ENCODE measurements at places on chromosomes 12 and 14.

- DNase-seq: no peak
Measured at GRCh38 chr12:57461276-57461916, 1.8 kb downstream of the GLI1 start.

- no peak for DNase-seq
Measured at GRCh38 chr12:116043659-116044535, 233.6 kb downstream of the MED13L start.

GRCh38 chr14:32820682-32821081 lies 118.0 kb upstream of the NPAS3 start:
- no peak for DNase-seq

DNA sequence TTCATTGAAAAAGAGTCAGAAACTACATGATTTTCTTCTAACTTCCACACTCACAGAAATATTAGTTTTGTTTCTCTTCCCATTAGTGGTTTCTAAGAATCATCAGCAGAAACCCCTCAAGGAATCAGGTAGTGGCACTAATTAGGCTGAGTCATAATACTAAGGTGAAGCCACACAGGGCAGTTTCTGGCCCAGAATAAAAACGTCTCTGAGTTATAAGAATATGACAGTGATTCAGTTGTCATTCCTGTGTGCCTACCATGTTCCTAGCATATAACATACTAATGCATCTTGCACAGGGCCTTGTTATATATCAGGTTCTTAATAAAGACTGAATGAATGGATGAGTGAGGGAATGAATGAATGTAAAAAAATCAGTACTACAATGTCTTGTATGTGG lies 206.0 kb upstream of the PLEKHG7 start:
- DNase-seq: no peak

DNA sequence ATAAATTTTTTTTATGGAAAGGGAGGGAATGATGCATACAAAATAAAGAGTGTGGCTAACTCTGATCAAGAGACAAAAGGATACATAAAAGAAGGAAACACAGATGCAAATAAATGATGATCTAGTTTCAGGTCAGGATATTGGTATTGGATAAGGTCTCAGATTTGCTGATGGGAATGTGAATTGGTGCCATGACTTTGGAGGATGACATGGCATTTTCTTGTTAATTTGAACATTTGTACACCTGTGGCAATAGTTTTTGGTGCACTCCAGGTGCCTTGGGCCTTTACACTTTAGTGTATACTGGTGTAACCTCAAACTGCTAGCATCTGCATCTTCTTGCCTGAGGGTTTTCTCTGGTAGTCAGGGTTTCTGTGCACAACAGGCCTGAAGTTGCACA lies 279.3 kb downstream of the TMEM121 start:
- no peak for DNase-seq

GRCh38 chr14:20743556-20743955 lies 2.1 kb upstream of the EDDM3A start:
- no peak for DNase-seq

DNA sequence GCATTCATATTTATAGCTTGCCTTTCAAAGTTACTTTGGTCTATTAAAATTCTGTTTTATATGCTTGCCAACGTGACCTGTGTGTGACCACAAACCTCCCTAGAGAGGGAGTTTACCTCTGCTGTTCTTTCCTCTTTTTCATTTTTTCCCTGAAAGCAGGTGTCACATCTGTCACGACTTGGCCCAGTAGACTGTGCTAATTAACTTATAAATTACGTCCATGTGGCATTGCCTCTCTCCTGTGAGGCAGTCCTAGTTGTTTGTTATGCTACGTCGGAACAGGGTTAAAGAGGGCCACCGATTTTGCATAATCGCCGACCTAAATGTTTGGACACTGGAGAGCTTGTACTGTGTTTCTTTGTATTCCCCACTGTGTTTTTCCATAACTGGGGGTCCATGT lies 343.9 kb upstream of the FLRT2 start:
- DNase-seq: no peak

- DNase-seq: no peak
Measured at GRCh38 chr12:51238037-51238509, 553 bp upstream of the DAZAP2 start.

DNA sequence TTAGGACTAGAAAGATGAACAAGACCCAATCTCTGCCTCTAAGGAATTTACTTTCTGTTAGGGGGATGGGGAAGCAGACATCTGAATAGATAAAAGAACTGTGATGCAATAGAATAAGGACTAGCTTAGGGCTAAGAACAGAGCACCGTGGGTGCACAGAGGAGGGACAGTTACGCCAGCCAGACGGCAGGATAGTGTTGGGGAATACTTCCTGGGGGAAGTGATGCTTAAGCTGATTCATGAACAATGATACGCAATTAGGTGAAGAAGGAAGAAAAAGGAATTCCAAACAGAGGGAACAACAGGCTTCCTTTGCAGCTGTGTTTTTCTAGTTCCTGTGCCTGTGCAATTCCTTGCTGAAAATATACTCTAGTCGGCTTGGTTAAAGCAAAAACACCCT lies 501.1 kb downstream of the APAF1 start:
- no peak for DNase-seq

- DNase-seq: no peak
Measured at GRCh38 chr12:108379823-108380222, 40.7 kb upstream of the CMKLR1 start.

DNA sequence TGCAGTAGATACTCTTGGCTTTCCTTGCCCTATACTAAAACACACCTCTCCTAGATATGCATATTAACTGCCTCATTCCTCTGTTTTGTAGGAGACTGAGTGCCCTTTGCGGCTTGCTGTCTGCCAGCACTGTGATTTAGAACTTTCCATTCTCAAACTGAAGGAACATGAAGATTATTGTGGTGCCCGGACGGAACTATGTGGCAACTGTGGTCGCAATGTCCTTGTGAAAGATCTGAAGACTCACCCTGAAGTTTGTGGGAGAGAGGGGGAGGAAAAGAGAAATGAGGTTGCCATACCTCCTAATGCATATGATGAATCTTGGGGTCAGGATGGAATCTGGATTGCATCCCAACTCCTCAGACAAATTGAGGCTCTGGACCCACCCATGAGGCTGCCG lies 15.4 kb downstream of the TRAFD1 start:
- DNase-seq: no peak

- DNase-seq: no peak
Measured at GRCh38 chr14:53310412-53310811, 157.3 kb upstream of the DDHD1 start.

DNA sequence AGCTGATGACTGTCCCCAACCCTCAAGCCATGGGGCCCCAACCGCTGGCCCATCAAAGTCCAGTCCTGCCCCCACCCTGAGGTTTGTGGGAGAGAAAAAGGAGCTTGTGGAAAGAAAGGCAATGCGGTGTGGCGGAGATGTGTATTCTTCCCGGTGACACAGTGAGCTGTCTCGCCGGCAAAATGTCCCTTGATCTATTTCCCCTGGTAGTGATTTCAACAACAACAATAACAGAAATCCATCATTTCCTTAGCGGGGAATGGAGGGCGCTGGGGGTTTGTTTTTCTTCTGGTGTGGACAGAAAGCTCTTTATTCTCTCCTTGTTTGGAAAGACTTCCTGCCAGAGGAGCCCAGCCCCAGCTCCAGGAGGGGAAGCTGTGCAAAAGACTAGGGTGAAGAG lies 93.7 kb upstream of the LHX5 start:
- DNase-seq: no peak

- no peak for DNase-seq
Measured at GRCh38 chr12:104133321-104133720, 4.7 kb downstream of the NFYB start.

GRCh38 chr12:113464852-113465719 lies 6.6 kb downstream of the LHX5 start:
- DNase-seq: no peak

DNA sequence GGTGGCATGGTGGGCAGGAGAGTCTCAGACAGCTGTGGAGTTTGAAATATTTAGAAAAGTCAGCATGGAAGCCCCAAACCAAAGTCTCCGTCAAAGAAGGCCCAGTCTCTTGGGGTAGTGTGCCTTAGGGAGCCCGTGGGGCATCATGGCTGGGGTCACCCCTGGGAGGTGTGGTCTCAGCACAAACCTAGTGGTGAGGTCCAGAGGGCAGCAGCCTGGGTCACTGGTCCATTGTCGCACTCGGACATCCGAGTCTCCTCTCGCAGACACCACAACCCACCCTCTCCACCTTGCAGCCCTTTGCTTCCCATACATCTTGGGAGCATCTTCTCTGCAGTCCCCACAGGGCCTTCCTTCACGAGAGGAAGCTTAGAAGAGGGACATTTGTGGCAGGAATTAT lies 588.0 kb upstream of the TMEM132C start:
- DNase-seq: no peak

- no peak for DNase-seq
Measured at GRCh38 chr12:128727999-128728398, 95.8 kb downstream of the SLC15A4 start.

DNA sequence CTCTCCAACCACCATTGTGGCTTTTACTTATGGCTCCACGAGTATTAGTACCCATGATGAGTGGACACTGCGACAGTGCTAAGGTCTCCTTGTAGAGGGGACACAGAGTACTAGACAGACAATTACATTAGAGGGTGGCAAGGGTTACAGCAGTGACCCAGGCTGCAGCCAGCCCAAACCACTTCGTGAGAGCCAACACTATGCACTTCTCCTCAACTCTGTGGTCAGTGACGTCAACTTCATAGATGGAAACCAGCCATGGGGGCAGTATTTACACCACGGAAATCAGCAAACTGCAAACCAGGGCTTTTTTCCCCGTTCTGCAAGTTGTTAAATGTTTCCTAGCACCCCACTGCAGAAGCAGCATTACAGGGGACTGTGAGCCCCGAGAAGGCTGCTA lies 61.6 kb upstream of the ZFP36L1 start:
- no peak for DNase-seq

DNA sequence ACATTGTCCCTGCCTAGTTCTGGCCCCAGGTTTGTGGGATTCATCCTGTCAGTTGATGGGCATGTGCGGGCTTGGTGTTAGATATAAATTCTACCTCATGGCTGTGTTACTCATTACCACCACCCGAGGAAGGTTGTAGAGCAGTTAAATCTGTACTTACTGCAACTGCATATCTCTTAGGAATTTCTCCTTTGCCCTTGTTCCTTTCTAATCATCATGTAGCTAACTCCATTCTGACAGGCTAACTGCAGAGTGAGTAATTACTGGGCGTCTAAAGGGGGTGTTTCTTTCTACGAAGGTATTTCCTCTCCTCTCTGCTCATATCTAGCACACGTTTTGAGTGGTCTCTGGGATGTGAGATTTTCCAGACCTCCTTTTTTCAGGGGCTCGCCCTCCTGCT lies 1076.7 kb downstream of the TMTC2 start:
- DNase-seq: no peak

DNA sequence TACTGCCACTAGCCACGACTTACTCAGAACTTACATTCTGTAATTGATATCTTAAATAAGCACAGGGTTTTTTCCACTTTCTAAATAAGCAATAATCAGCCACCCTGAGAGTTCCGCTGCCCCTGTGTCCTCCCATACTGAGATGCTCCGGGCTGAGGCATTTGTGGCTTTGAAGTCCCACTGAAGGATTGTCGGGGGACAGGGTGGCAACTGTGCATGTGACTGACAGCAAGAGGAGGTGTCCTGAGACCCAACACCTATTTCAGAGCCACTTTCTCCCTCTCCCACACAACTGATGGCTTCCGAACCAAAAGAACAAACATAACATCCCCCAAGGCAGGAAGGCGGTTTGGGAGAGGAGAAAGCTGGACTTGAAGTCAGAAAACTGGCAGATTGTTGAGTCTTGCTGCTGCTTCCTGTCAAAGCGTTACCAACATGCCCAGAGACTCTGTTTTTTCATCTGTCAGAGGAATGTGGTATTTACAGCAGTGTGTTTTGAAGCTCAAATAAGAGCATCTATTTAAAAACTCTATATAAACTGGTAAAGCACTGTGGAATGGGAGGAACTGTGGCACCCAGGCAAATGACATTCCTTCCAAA lies 157.9 kb upstream of the FKBP4 start:
- DNase-seq: no peak

GRCh38 chr12:52229836-52230343 lies 3.2 kb upstream of the KRT7 start:
- DNase-seq: no peak

DNA sequence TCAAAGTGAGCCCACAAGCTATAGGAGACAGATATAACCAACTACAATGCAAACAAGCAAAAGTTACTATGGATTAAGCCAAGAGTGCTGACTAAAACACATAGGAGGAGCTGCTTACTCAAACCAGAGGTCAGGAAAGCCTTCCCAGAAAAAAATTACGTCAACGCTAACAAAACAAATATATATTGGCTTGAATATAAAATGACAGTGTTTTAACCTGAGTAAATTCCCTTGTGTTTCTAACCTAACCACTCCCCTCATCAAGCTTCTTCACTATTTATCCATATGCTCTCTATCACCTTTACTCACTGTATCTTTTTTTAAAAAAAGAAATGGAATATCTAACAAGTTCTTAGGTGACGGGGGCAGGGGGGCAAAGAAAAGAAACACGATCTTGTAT lies 115.9 kb downstream of the MED13L start:
- no peak for DNase-seq

GRCh38 chr12:34218193-34219045 lies 196.1 kb downstream of the ALG10 start:
- peak; percentile 24 for DNase-seq

- DNase-seq: no peak
Measured at GRCh38 chr12:2633825-2634200, 161.0 kb upstream of the FKBP4 start.

DNA sequence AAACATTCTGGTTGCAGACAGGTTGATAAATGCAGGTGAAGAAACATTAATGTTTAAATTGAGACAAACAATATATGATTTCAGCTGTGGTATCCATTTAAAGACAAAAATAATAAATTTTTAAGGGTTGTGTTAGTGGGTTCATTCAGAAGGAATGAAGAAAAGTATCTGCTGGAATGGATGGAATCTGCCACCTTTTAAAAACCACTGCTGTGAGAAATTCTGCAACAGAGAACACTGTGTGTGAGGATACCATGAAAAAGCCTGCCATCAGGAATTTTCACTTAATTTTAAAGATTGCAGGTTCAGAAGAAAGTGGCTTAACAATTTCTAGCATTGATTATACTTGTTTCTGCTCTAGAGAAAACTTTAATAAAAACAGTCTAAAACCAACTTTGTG lies 184.6 kb upstream of the SOX5 start:
- no peak for DNase-seq

DNA sequence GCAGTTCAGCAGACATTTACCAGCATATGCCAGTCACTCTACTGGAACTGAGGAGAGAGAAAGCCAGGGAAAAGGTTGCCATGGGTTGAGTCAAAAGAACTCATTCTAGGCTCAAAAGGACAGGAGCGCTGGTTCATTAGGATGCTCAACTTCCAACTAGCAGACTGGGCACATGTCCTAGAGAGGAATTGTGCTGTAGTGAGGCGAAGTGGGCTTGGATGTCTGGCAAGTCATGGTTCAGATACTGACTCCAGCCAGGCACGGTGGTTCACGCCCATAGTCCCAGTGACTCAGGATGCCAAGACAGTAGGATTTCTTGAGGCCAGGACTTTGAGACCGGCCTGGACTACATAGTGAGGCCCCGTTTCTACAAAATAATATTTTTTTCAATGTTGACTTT lies 281.5 kb downstream of the CACNA1C start:
- DNase-seq: no peak
